ENCODE measurements at places on chromosomes 16 and 17. TPM values are rescaled to one million over a fixed set of nuclear protein-coding genes. Genes with fewer than 3 reads are reported as not detected.

GRCh38 chr16:26709175-26709574 lies 357.6 kb upstream of the C16orf82 start:
- no peaks in the 10 kb centered on the region for H3K36me3 ChIP-seq
- no peak overlapping the region for H3K4me3 ChIP-seq
- H3K27me3 ChIP-seq, result no peaks in the 10 kb centered on the region
- H3K4me1 ChIP-seq, result no peaks in the 10 kb centered on the region

- H3K27ac ChIP-seq, result peak overlapping the region; percentile 21
- peaks cover 25% of the 10 kb centered on the region for H3K4me1 ChIP-seq
- peak; percentile 24 for DNase-seq
These were observed 44.8 kb downstream of the PITPNC1 start for GRCh38 chr17:67421869-67422273.

PLD2 gene
- 55.9 TPM for total RNA-seq

DNA sequence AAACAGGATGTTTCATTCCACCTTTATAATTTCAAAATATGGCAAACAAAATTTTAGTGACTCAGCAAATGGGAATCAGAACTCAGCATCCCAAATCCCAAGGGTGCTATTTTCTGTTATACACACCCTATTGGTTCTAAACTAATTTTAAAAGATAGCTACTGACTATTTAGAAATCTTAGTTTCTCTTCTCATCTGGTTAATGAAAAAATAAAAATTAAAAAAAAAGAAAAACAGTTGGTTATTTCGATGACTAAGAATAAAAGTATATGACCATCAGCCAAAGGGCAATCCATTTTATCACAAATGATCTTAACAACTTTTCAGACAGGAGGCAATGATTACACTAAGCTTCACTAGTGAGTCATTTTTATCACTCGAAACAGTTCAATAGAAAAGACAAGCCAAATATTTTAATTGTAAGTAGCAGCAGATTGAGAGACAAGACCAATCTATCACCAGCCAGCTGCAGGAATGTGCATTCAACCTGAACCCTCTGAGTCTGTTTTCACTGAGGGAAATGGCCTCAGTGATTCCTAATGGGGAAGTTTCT lies 15.2 kb downstream of the PHLPP2 start:
- no peak for DNase-seq
- H3K4me1 ChIP-seq, result peaks cover 66% of the 10 kb centered on the region
- H3K27me3 ChIP-seq, result no peaks in the 10 kb centered on the region

DNA sequence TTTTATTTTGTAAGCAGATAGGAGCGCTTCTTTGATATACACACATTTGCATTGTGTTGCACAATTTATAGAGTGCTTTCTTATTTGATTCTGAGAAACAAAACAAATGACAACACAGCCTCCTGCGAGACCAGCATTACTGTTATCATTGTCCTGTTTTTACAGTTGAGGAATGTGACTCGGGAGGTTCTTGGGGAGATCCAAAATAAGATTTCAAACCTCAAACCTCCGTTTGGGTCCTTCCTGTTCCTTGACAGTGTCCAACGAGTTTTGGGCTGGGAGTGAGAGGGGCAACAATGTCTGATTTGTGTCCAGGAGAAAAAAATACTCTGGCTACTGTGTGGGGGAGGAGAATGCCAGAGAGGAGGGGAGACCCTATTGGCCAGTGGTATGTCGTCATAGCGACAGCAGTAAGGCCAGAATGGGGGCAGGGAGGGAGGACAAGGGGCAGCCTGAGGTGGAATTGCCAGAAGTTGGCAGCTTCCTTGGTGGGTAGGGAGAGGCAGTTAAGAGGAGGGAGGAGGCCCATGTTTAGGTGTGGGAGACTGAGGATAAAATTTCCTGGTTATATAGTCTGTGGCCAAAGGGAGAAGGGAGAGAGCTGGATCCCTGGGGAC lies 45.5 kb downstream of the TMEM132E start:
- peaks cover 8% of the 10 kb centered on the region for H3K27me3 ChIP-seq
- H3K36me3 ChIP-seq, result no peaks in the 10 kb centered on the region
- no peak overlapping the region for H3K4me3 ChIP-seq
- peak; percentile 48 for DNase-seq
- peaks cover 10% of the 10 kb centered on the region for H3K4me1 ChIP-seq

DNA sequence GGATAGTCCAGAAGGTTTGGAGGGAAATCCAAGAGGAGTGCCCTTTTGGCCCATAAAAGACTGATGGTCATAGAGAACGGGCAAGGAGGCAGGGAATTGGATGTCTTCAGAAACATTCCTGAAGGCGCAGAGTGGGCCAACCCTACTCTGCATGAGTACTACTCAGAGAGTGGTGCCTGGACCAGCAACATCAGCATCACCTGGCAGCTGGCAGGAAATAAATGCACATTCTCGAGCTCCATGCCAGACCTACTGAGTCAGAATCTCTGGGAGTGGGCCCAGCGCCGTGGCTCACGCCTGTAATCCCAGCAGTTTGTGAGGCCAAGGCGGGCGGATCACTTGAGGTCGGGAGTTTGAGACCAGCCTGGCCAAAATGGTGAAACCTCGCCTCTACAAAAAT lies 27.1 kb upstream of the SLC39A11 start:
- H3K27ac ChIP-seq, result no peak overlapping the region
- DNase-seq, result no peak
- no peak overlapping the region for H3K4me3 ChIP-seq
- no peaks in the 10 kb centered on the region for H3K27me3 ChIP-seq
- H3K4me1 ChIP-seq, result no peaks in the 10 kb centered on the region

DNA sequence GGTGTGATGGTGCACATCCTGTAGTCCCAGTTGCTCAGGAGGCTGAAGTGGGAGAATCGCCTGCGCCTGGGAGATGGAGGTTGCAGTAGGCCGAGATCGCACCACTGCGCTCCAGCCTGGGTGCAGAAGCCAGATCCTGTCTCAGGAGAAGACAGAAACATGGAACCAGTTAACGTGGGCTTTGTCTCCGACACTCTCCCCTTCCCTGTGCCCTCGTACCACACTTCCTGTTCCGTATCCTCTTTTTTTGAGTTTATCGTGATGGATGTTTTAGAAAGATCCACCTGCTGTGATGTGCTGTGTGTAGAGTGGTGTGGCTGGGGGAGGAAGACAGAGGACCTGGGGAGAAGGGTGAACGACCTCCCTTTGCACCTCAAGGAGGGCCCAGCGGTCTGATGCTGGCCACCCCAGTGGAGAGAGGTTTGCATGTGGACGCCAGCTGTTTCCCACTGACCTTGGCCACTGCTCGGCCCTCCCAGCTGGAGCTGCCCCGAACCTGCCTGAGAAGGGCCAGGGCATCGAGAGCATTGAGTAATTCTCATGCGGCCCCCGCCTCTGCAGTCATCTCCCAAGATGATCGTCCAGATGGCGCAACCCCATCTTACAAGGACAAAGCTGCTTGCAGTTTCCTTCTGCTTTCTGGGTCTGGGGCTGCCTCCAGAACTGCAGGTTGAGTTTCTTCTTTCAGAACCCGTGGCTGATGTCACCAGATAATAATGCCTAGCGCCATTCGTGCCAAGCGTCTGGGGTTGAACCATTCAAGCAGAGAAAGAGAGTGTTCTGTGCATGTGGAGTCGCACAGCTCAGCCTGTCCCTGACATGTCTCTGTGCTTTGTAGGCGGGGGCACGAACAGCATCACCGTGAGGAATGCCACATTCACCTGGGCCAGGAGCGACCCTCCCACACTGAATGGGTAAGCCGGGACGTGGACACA lies 126.3 kb downstream of the ABCC1 start:
- no peak for DNase-seq
- H3K27me3 ChIP-seq, result no peaks in the 10 kb centered on the region
- peak overlapping the region; percentile 91 for H3K27ac ChIP-seq
- H3K4me1 ChIP-seq, result no peaks in the 10 kb centered on the region

GRCh38 chr17:56652628-56653027 lies 59.1 kb downstream of the NOG start:
- H3K27me3 ChIP-seq, result no peaks in the 10 kb centered on the region
- no peaks in the 10 kb centered on the region for H3K36me3 ChIP-seq
- no peaks in the 10 kb centered on the region for H3K4me1 ChIP-seq

MILR1 gene
- not detected for total RNA-seq

GRCh38 chr17:34706029-34706428 lies 126.6 kb downstream of the TMEM132E start:
- no peaks in the 10 kb centered on the region for H3K4me1 ChIP-seq
- H3K36me3 ChIP-seq, result no peaks in the 10 kb centered on the region
- peak; percentile 74 for DNase-seq
- no peak overlapping the region for H3K4me3 ChIP-seq

DNA sequence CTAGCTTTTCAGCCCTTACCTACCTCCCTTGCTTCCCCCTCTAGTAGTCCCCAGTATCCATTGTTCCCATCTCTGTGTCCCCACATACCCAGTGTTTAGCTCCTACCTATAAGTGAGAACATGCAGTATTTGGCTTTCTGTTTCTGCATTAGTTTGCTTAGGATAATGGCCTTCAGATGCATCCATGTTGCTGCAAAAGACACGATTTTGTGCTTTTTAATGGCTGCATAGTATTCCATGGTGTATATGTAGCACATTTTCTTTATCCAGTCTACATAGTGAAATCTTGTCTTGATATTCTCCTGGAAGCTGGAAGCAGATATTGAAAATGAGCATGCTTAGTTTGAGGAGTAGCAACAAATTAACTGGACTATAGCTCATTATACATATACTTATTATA lies 45.7 kb upstream of the TANC2 start:
- no peaks in the 10 kb centered on the region for H3K27me3 ChIP-seq
- no peak for DNase-seq
- no peak overlapping the region for H3K27ac ChIP-seq
- no peak overlapping the region for H3K4me3 ChIP-seq
- H3K36me3 ChIP-seq, result no peaks in the 10 kb centered on the region

DNA sequence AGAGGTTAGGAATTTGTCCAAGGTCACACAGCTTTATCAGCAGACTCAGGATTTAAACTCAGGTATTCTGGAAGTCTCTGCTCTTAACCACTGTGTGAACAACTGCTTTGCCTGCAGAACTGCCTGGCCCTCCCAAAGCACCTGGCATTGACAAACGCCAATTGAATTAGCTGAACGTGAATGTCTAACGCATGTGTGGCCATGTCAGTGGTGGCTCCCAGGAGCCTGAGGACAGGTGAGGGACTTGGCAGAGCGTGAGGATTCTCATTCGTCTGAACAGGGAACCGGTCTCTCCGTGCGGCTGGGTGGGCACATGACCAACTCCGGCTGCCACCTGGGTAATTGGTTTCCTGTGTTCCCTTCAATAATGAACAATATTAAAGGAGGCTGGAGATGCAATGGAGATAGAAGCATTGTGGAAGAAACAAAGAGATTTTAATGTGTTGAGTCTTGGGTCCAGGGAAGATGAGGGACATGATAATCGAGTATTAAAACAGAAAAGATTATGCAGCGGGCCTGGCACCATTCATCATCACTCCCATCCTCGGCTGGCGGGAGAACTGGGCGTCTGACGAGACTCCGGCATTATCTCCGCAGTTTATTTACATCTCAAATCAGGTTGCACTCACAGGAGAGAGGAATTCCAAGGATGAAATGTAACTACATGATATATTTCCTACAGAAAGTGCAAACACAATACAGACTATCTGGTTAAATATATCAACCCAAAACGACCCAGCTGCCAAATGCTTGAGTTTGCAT lies 113.5 kb downstream of the NPIPB5 start:
- peaks cover 46% of the 10 kb centered on the region for H3K4me1 ChIP-seq
- no peaks in the 10 kb centered on the region for H3K36me3 ChIP-seq
- DNase-seq, result no peak
- no peaks in the 10 kb centered on the region for H3K27me3 ChIP-seq
- no peak overlapping the region for H3K27ac ChIP-seq

GRCh38 chr16:11880007-11880406 lies 28.7 kb upstream of the RSL1D1 start:
- H3K27ac ChIP-seq, result no peak overlapping the region
- H3K4me1 ChIP-seq, result no peaks in the 10 kb centered on the region
- DNase-seq, result no peak
- H3K27me3 ChIP-seq, result no peaks in the 10 kb centered on the region
- no peak overlapping the region for H3K4me3 ChIP-seq

TSPAN10 gene
- total RNA-seq, result 0.31 TPM

- peaks cover 29% of the 10 kb centered on the region for H3K4me1 ChIP-seq
- peak; percentile 88 for DNase-seq
- peaks cover 44% of the 10 kb centered on the region for H3K27me3 ChIP-seq
- no peaks in the 10 kb centered on the region for H3K36me3 ChIP-seq
- H3K4me3 ChIP-seq, result peak within 1 kb of the TSS; percentile 87
These were observed at the start of gene GPRC5C for GRCh38 chr17:74431568-74432423. TSS of gene GPRC5C (plus strand) at chr17:74432088. CDS start at chr17:74439777, 7,689 bp downstream.

OR1A1 gene
- total RNA-seq, result not detected

DNA sequence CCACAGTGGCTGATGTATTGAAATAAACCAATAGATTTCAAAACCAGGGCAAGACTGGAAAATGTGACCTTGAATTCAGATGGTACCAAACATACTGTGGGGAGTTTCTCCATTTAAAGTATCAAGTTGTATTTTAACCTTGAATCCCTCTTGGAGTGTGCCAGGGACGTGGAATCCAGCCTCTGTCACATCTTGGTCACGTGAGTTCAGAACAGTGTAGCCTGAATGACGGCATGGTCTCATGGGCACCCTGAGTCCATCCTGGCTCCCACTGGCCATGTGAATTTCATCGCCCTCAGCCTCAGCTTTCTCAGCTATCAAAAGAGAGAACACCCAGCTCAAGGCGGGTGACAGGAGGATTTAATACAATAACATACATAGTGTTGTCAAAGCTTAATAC lies 6.8 kb downstream of the ZNF771 start:
- H3K27ac ChIP-seq, result no peak overlapping the region
- peaks cover 3% of the 10 kb centered on the region for H3K36me3 ChIP-seq
- no peak for DNase-seq
- H3K4me3 ChIP-seq, result no peak overlapping the region
- no peaks in the 10 kb centered on the region for H3K27me3 ChIP-seq
- peaks cover 1% of the 10 kb centered on the region for H3K4me1 ChIP-seq

DNA sequence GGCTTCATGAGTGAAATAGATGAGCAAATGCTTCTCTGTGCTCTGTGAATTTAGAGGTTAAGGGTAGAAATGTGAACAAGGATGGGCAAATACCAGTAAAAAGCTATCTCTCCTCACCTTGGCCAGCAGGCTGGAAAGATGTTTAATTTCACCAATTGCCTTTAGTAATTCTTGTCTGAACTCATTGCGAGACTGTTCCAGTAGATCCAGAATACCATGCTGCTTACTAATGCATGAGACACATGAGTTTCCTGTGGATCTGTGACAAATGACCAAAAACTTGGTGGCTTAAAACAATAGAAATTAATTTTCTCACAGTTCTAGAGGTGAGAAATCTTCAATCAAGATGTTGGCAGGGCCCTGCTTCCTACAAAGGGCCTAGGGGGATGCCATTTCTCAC lies 9.3 kb upstream of the ZNF624 start:
- peaks cover 29% of the 10 kb centered on the region for H3K27me3 ChIP-seq
- H3K27ac ChIP-seq, result no peak overlapping the region
- H3K36me3 ChIP-seq, result no peaks in the 10 kb centered on the region
- peaks cover 6% of the 10 kb centered on the region for H3K4me1 ChIP-seq

- no peak for DNase-seq
- H3K27ac ChIP-seq, result no peak overlapping the region
- no peak overlapping the region for H3K4me3 ChIP-seq
- H3K27me3 ChIP-seq, result no peaks in the 10 kb centered on the region
These were observed 33.6 kb upstream of the RAB11FIP4 start for GRCh38 chr17:31357839-31358394.

PRSS21 gene
- total RNA-seq, result 2.4 TPM

MYH2 gene
- 27.7 TPM for total RNA-seq

C17orf107 gene
- total RNA-seq, result 3.6 TPM

GRCh38 chr17:44219108-44219615 lies 313 bp downstream of the UBTF start:
- DNase-seq, result peak; percentile 80
- peaks cover 13% of the 10 kb centered on the region for H3K4me1 ChIP-seq
- H3K4me3 ChIP-seq, result peak overlapping the region; percentile 96
- peaks cover 15% of the 10 kb centered on the region for H3K36me3 ChIP-seq
- no peak overlapping the region for H3K27ac ChIP-seq
- peaks cover 11% of the 10 kb centered on the region for H3K27me3 ChIP-seq

WFDC1 gene
- 0.76 TPM for total RNA-seq

PLLP gene
- 2.1 TPM for total RNA-seq

Measured in GM23338 (cell line).